ENCODE measurements at places on chromosomes 5 and 9. TPM values are rescaled to one million over a fixed set of nuclear protein-coding genes. Genes with fewer than 3 reads are reported as not detected.

DNA sequence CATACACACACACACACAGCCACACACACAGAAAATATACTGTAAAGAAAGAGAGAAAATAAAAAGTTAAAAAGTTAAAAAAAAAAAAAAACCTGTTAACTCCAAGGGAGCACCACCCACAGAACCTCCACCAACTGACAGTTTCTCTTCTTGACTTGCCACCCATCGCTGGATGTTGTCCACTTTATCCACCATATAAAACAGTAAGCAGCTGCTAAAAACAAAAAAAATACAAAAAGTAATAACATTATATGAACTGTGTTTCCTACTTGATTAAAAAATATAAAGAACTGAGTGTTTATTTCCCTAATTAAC is 1.2 kb downstream of the PURA start:
- no peak for DNase-seq

DNA sequence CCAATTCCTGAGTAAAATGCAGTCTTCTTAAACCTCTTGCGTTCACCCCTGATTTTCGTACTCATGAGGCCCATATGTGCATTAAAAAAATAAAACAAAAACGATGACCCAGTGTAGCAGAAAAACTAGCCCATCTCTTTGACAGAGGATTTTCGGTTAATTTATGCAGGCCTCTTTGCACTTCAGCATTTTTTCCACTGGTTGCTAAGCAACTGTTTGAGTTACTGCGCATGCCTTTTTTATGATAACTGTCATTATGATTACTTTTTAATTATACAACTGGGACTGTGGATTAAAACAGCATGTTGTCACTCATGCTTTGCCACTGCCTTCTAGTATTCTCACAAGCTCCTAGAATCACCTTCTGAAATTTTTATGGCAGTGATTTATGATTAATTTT is 165.0 kb downstream of the SMARCA2 start:
- peak; percentile 23 for DNase-seq

DNA sequence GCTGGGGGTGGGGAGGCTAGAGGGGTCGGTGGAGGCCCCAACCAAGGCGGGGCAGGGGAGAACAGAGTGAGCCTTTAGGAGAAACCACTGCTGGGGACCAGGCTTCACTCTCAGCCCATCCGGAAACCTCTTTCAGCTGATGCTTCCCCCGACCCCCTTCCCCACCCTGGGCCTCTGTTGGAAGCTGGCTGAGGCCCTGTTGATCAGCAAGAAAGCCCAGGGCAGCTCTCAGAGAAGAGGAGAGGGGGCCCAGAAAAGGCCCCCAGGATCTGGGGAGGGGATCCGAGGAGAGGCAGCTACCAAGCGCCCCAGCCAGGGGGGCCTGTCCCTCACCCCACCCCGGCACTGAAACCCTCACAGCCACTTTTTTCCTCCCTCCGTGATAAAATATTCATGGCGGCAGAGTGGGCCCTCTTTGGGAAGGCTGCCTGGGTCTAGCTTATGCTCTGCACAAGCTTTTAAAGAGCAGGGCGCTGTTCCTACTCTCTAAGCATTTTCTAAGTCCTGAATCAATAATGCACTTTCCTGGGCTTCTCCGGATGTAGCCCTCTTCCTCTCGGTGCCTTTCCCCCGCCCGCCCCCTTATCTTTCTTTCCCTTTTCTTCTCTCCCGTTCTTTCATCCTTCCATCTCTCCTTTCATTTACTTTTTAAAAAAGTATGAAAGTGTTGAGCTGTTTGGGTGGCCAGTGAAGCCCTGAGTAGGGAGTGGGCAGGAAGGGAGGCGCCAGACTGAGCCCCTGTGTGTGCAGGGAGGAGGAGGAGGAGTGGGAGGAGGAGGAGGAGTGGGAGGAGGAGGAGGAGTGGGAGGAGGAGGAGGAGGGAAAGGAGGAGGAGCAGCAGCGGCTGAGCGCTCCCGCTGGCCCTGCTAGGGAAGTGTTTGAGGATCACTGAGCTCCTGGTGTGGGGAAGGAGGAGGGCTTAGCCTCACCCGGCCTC is 23.5 kb downstream of the NTNG2 start:
- no peak for DNase-seq

SLC6A19 gene
- not detected for total RNA-seq

GRCh38 chr9:33908114-33908513 is 91.2 kb downstream of the UBE2R2 start:
- DNase-seq, result no peak

GRCh38 chr5:147898875-147899401 is 7.4 kb downstream of the C5orf46 start:
- no peak for DNase-seq

DNA sequence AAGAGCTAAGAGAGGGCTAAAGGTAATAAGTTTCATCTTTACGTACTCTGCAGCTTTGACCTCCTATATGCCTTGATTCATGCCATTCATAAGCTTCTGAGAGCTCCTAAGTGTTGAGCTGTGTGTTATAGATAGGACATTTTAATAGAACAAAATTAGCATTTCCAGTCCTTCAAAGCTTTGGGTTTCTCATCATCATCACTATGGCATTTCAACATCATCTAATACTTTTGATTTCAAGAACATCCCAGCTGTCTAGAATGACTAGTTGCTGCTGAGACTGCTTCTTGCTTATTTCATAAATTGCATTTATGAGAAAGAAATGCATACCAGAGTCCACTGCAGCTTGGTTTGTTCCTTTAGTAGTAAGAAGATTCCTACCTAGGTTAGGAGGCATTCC is 201.7 kb downstream of the SGCD start:
- no peak for DNase-seq

- no peak for DNase-seq
Observed at GRCh38 chr5:134122530-134122929, 8.0 kb downstream of the TCF7 start.

DNA sequence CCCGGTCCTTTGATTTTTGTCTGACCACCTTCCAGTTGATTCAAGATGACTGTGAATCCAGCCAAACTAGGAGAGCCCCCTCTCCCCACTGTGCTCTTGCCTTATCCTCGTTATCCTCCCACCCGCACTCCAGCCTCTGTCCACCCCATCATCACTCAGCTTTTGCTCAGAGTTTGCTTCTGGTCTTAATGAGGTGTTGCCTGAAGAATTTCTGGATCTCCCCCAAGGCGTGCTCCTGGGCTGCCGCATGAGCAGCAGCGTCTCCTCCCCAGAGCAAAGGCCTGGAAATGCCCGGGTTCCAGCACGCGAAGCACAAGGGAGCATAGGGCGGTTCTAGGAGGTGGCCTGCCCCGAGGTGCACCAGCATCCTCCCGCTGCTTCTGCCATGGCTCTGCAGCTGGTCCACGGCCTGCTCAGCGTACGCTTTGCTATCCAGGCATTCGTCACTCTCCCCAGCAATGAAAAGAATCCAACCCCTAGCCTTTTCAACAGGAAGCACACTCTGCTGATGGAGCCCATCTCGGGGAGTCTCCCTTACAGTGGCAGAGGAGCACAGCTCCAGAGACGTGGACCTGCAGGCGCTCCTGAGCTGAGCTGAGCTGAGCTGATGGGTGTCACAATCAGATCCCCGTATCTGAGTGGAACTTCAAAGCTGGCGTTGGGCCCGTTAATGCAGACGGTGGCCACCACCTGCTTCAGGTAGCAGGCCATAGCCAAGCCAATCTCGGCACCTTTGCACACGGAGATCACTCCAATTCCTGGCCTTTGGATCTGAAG is 50.7 kb downstream of the BAAT start:
- DNase-seq, result no peak

DNA sequence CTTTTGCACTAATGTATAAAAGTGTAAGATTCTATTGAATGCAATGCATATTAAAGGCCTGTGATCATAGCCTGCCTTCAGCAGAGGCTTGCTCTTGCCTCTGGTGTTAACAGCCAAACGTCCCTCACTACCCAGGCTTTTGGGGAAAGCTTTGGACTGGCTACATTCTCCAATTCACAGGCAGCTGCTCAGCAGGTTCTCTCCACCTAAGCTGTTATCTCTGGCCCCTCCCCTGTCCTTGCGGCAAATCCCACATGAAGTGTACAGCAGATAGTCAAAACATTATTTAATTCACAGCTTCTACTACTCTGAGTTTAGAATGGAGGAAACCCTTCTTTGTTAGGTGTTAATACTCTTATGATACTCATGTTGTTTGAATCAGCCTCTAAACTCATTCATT is 45.9 kb upstream of the GADD45G start:
- no peak for DNase-seq

DNA sequence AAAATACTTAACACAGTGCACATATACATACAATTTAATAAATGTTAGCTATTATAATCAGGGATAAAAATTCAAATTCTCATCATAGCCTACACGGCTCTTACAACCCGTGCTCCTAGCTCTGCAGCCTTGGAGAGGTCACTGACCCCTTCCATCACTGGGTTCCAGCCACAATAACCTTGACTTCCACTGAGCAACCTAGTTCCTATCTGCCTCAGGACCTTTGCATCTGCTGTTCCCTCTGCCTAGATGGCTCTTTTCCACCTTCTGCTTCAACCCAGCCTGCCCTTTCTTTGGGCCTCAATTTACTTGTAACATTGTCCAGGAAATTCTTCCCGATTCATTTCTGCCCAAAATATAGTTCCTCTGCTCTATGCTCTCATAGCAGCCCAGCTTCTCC is 8.9 kb upstream of the DELE1 start:
- no peak for DNase-seq

DNA sequence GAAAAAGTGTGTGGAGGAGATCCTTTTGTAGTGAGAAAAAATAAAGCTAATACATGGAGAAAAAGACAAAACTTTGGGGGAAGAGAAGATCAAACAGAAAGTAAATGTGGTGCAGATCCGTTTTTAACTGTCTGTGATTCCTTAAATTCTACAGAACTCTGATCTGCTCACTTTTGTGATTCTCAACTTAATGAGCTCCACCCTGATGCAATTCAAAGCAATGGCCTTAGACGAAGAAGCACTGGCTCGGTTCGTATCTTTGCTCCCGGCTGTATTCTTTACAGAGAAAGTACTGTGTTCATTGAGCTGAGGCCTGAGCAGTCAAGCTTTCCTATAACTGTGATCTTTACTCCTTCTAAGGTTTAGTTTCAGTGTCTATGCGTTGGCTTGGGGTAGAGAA is 453.4 kb downstream of the DMAC1 start:
- no peak for DNase-seq

DNA sequence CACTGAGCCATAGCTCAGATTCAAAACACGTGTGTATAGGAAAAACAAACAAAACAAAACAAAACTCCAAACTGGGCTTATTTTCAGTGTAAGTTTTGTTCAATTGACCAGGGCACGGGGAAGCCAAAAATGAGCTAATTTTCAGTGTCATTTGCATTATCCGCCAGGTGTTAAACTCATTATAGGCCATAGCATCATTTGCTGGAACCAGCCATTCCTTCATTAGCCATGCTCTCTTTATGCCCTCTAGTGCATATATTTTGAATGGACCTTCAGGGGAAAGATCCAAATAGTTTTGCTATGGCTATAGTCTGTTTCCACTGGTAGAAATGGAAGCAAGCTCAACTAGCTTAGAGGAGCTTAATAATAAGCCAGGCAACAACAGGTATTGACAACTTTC is 1205.2 kb upstream of the DMAC1 start:
- DNase-seq, result no peak

DNA sequence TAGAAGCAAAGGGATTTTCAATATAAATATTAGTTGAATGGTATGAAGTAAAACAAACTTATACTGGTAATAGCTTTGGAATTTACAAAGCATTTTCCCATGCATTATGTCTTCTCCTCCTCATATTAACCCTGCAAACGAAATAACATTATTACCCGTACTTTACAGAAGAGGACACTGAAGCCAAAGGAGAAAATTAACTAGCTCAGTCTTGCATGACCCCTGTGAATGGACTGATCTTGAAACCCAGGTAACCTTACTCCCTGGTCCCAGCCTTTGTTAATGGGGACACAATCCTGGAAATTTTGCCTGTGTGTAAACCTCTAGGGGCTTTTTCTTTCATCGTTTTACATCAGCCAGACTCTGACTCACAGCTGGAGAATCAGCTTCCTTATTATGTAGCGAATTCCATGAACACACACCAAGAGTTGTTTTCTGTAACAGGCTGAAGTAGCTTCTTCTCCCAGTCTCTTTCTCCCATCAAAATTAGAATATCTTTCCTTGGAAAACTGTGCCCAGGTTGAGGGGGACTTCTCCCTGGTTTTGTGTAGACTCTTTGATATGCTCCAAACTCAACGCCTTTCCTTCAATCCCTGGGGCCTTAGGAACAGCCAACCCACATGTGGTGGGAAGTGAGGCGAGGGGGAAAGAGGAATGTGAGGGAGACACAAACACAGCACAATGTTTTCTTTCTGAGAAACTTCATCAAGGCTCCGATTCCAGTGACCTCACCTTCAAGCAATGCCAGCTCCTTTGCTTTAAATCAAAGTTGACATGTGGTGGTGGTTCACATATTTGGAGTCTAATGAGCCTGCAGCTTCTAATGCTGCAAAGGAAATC is 480.9 kb upstream of the PAPPA start:
- peak; percentile 97 for DNase-seq

- no peak for DNase-seq
Observed at GRCh38 chr9:27349698-27350080, 52.7 kb upstream of the EQTN start.

DNA sequence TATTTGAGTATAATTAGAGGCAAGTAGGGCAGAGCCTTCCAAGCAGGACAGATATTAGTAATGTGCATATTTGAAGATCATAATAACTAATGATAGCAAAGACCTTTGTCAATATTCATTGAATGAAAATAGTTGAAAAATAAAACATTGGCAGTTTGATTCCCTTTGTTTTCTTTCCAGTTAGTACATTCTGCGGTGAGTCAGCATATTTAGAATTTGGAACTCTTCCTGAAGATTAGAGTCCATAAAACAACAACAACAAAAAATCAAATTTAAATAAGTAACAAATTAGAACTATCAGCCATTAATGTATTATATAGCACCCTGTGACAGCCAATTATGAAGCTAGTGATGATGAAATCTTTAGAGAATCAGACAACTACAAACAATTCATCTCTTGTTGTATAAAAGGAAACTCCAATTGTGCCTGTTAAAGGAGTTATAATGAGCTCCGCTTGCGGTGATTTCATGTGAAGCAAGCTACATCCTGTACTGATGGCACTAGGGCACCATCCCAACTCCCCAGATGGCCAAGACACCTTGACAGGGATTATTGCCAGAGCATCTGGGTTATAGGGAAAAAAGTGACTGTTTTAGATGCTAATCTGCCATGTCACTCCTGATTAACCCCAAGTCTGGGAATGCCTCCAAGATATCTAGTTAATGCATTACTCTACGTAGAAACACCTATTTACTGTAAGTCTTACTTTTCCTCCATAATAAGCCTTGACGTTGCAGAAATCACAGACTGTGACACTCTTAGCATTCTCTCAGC is 6.8 kb downstream of the IFNA8 start:
- DNase-seq, result peak; percentile 52

GRCh38 chr9:134210908-134211810 is 46.8 kb upstream of the RNU6ATAC start:
- no peak for DNase-seq

CCL28 gene
- 1.3 TPM for total RNA-seq

DNA sequence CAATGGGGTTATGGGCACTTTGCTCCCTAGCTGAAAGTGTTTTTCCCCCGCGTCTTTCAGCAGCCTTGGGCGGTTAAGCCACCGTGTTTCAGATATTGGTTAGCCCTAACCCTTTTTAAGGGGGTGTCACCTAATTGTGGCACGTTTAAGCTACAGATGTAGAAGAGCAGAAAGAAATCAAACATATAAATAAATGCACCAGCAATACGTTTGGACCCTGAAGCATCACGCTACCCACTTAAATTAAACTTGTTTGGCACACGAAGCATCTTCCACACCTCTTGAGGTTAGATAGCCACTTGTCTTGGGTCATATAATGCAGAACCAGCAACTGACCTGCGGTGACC is 768 bp downstream of the YTHDC2 start:
- no peak for DNase-seq
